ENCODE measurements at places on chromosomes 4 and X.
A peak's percentile ranks its signal among the peaks of the same experiment; 100 is the strongest.

GRCh38 chr4:53551958-53552357 is 39.3 kb downstream of the LNX1 start:
- no peak for DNase-seq

GRCh38 chr4:165787516-165788274 is 85.3 kb upstream of the TLL1 start:
- DNase-seq: no peak

GRCh38 chr4:154491341-154492271 is at the start of gene DCHS2:
DCHS2 (minus strand) TSS chr4:154491799; CDS start chr4:154491355, 444 bp downstream.
- DNase-seq: no peak

GRCh38 chr4:36187723-36188333 is 56.5 kb downstream of the ARAP2 start:
- DNase-seq: no peak

DNA sequence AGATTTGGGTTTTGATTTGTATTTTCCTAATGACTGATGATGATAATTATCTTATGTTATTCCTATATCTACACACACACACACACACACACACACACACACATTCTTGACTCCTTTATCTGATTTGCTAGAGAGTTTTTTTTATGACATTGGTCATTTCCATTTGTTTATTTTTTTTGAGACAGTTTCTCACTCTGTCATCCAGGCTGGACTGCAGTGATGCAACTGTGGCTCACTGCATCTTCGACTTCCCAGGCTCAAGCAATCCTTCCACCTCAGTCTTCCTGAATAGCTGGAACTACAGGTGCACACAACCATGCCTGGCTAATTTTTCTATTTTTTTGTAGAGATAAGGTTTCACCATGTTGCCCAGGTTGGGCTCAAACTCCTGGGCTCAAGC is 6.7 kb downstream of the ZNF81 start:
- no peak for DNase-seq

DNA sequence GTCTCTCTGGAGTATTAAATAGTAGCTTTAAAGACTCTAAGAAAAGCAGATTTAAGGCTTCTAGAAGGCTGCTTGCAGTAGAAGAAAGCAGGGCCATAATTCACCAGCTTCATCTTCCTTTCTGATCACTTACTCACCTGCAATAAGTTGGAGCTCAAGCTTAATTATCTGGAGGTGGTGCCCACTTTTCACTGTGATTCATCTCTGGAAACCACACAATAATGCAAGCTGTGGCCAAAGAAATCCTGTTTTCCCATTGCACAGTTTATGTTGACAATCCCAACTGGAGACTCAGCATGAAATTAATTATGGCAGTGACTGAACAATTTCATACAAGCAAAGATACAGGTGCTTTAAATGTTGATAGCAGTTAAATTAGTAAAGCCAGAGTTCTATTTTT is 14.7 kb downstream of the CWH43 start:
- DNase-seq: no peak

DNA sequence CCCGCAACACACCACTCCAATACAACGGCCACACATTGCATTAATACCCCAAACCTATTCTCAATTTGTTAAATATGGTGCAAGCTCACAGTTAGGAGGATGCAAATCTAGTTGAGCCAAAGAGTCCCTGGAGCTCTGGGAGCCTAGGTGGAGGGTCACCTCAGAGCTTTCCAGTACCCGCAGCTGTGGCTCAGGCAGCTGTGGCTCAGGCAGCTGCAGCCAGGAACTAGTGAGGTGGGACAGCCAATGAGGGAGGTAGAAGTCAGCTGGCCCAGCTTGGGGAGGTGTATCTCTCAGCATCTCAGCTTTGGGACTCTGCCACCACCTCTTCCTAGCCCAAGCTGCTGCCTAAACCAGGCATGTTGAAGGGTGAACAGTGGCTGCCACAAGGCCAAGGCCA is 36.7 kb upstream of the ARHGAP6 start:
- no peak for DNase-seq

GRCh38 chr4:168864821-168865541 is 145.1 kb downstream of the CBR4 start:
- no peak for DNase-seq

DNA sequence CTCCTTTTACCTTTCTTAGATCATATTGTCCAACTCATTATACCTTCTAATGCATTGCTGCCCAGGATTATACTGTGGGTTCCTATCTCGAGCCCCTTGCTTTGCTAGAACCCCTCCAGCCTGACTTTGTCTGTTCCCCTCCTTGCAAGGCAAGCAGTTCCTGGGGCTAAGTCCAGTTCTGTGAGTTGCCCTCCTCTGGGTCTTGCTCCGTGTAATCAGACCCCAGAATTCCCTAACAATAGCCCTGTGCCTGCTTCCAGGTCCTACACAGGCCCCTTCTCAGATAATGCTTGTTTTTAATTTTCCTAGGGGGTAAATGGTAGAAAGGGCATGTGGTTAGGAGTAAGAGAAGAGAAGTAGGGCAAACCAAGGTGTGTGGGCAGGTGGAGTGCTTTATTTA is 145.9 kb downstream of the FSTL5 start:
- no peak for DNase-seq

GRCh38 chr4:114626196-114626595 is 27.6 kb downstream of the UGT8 start:
- no peak for DNase-seq

- no peak for DNase-seq
These were observed 444.8 kb upstream of the SLIT2 start for GRCh38 chr4:19806865-19807264.

- DNase-seq: no peak
These were observed 33.5 kb upstream of the SCRG1 start for GRCh38 chr4:173432430-173432829.

GRCh38 chr4:76984127-76984526 is 34.6 kb downstream of the SEPTIN11 start:
- no peak for DNase-seq

- no peak for DNase-seq
These were observed 903.6 kb downstream of the RPA4 start for GRCh38 chrX:97787311-97787710.

DNA sequence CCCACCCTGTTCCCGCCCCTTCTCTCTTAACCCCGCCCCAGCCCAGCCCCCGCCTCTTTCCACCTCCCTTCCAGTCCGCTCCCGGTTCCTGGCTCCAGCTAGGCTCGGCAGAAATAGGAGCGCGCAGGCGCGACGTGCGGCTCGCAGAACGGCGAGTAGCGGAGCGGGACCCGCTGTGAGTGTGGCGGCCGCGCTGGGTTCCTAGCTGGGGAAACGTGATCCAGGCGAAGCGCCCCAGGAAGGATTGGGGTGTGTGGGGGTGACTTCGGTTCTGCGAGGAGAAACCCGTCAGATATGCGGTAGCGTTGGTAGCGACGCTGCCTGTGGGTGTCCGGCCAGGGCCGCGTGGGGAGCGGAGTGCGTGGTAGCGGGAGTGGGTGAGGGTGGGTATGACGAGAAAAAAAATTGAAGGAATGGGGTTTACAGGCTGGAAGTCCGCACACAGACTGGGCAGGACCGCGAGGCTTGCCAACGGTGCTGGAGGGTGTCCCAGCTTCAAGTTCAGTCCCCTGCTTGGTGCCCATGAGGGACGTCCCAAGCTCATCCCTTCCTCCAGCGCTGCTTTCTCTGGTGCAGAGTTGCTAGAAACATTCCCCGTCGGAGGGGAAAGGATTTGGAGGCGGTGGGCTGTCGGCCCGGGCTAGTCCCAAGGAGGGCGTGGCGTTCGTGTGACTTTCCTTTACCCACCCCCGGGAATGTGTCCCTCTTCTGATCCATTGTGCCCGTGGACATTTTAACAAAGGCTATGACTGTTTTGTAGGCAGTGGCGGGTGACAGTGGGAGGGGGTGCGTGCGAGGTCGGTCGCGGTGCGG is at the start of gene PRRG1:
PRRG1 (plus strand) TSS at position 144 of the 813 bp plus-strand sequence. CDS start 56,886 bp downstream, outside the sequence.
- no peak for DNase-seq

DNA sequence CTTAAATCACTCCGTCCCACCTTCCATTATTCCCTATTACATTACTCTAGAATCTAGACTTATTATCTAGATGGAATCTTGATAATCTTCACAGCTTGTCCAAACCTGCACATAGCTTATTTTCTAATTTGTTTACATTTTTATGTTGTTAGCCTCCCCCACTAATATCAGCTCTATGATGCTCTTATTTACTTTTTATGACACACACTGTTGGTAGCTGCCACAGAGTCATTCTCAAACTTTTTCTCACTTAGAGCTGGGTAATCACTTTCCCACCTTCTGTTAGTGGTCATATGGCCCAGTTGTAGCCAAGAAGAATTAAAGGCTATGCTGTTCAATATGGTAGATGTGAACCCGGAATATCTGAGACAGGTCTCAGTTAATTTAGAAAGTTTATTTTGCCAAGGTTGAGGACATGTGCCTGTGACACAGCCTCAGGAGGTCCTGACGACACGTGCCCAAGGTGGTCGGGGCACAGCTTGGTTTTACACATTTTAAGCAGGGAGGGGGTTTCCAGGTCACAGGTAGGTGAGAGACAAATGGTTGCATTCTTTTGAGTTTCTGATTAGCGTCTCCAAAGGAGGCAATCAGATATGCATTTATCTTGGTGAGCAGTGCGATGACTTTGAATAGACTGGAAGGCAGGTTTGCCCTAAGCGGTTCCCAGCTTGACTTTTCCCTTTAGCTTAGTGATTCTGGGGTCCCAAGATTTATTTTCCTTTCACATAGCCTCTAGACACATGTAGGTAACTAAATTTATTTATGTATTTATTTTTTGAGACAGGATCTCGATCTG is 7.0 kb upstream of the ADGRA3 start:
- DNase-seq: no peak

DNA sequence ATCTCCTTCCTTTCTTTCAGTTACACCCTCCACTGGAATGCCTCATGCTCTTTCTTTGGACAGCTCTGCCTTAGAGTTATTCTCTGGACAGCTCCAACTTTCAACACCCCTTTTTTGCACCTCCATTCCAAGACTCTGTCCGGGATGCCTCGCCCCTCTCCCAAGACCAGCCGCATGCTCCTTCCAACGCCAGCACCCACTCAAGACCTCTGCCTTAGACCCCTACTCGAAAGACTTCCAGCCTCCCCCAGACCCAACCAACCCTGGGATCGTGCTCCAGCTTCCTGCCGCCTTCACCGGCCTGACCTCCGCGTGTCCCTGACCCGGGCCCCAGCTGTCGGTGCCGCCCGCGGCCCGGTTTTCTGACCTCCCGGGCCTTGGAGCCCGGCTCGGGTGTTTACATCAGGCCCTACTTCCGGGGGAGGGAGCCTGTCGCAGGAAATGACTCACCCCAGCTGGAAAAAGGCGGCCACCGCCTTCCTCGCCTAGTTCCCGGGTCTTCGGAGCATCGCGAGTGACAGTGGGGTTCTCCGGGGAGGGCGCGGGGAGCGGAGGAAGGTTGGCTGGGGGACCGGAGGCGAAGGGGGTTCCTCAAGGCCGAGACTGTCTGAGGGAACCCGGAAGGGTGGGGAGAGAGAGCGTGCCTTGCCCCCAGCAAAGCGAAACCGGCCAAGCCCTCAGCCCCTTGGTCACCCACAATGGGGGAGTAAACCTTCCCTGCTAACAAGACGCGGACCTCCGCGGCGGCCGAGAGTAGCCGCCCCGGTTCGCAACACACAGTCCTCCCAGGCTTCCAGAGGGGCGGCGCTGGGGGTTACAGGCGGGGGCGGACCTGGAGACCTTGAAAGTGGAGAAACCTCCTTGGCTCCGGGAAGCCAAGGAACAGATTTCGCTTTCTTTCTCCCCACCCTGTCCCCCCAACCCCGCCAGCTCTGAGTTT is at the start of gene WDR45:
WDR45 (minus strand) TSS at position 399 of the 940 bp plus-strand sequence. CDS start 1,792 bp downstream, outside the sequence.
- peak; percentile 56 for DNase-seq

GRCh38 chr4:3408793-3409330 is 32.9 kb upstream of the HGFAC start:
- DNase-seq: no peak

- no peak for DNase-seq
These were observed 15.2 kb downstream of the RUFY3 start for GRCh38 chr4:70737006-70737405.

DNA sequence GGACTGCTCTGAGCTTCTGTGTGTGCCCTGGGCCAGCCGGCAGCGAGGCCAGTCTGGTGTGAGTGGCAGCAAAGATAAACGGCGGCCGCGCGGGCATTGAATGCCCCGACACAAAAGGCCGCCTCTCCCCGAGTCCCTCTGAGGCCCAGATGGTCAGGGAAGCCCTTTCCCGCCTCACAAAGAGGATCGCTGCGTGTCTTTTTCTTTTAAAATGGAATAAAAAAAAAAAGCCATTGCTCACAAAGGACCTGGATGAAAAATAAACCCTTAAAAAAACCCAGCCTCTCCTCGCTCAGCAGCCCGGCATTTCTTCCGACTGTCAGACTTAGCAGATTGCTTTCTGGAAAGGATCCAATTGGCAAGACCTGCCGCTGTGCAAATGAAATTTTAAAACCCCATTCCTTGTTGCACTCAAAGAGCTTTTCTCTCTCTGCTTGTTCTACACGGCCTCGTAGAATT is 578.7 kb downstream of the BCOR start:
- DNase-seq: no peak

Data from stimulated activated CD8-positive, alpha-beta memory T cell treated with anti-CD3 and anti-CD28 coated beads, Interleukin-2, amount 100 ng/mL, for 1 hour (primary cell).